ENCODE measurements at places on chromosomes 4 and X. TPM values are rescaled to one million over a fixed set of nuclear protein-coding genes. Genes with fewer than 3 reads are reported as not detected.

DNA sequence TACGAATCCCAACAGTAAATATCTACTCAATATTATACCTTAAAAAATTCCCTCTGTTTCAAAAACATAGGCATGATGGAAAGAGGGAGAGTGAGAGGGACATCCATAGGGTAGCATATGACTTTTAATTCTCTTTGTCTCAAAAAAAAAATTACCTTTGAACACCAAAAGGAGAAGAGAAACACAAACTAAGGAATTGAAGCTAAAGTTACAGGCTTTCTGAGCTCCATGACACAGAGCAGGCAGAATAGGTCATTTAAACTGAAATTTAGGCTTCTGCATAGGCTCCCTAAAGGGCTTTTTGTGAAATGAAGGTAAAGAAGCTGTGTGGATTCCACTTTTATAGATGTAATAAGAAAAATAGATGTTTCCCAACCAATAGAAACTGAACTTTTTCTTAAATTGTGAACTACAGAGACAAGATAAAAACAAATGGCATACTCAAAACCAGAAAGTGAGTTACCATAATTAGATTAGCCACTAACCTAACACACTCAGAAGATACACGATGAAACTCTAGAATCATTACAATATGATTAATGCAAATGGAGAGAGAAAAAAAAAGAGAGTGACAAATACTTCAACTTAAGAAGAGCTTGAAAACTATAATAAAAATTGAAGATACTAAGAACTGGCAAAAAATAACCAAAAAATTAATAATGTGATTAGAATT, 584.6 kb downstream of the GABRG1 start:
- no peaks in the 10 kb centered on the region for H3K27me3 ChIP-seq
- no peaks in the 10 kb centered on the region for H3K36me3 ChIP-seq
- no peak overlapping the region for H3K4me3 ChIP-seq
- no peak for DNase-seq
- H3K27ac ChIP-seq, result no peak overlapping the region

DNA sequence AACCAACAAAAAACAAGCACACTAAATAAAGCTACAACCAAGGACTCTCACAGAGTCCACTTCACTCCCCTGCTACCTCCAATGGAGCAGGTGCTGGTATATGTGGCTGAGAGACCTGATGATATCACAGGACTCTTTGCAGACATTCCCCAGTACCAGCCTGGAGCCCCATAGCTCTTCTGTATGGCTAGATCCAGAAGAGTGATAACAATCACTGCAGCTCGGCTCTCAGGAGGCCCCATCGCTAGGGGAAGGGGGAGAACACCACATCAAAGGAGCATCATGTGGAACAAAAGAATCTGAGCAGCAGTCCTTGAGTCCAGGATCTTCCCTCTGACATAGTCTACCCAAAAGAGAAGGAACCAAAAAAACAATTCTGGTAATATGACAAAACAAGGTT, 237.1 kb upstream of the TLL1 start:
- H3K4me1 ChIP-seq, result no peaks in the 10 kb centered on the region
- no peak overlapping the region for H3K27ac ChIP-seq
- no peaks in the 10 kb centered on the region for H3K27me3 ChIP-seq
- no peaks in the 10 kb centered on the region for H3K36me3 ChIP-seq
- no peak overlapping the region for H3K4me3 ChIP-seq

GRCh38 chr4:186487726-186488125, 67.6 kb downstream of the MTNR1A start:
- H3K4me1 ChIP-seq, result peaks cover 49% of the 10 kb centered on the region
- peak overlapping the region; percentile 12 for H3K4me3 ChIP-seq
- DNase-seq, result no peak
- no peak overlapping the region for H3K27ac ChIP-seq

GRCh38 chr4:155745984-155746383, 12.8 kb upstream of the GUCY1B1 start:
- no peak overlapping the region for H3K27ac ChIP-seq
- no peak for DNase-seq
- no peaks in the 10 kb centered on the region for H3K4me1 ChIP-seq

GRCh38 chr4:97577004-97577403, 566.3 kb downstream of the STPG2 start:
- no peak overlapping the region for H3K27ac ChIP-seq
- H3K27me3 ChIP-seq, result no peaks in the 10 kb centered on the region
- no peaks in the 10 kb centered on the region for H3K4me1 ChIP-seq
- DNase-seq, result no peak
- H3K4me3 ChIP-seq, result no peak overlapping the region
- no peaks in the 10 kb centered on the region for H3K36me3 ChIP-seq

- DNase-seq, result no peak
- H3K27ac ChIP-seq, result no peak overlapping the region
- no peaks in the 10 kb centered on the region for H3K36me3 ChIP-seq
- no peaks in the 10 kb centered on the region for H3K27me3 ChIP-seq
- no peak overlapping the region for H3K4me3 ChIP-seq
Measured at GRCh38 chr4:133968174-133968573, 233.4 kb downstream of the PABPC4L start.

NDST3 gene
- total RNA-seq, result 0.58 TPM

GPR143 gene
- not detected for total RNA-seq

Measured in SJSA1 (cell line).